Naive B cell (primary cell): ENCODE measurements at places on chromosomes 13 and 19.

GRCh38 chr13:109707044-109707741, 79.2 kb downstream of the IRS2 start:
- peaks cover 27% of the 10 kb centered on the region for H3K27me3 ChIP-seq
- H3K36me3 ChIP-seq: peaks cover 8% of the 10 kb centered on the region
- peaks cover 31% of the 10 kb centered on the region for H3K4me1 ChIP-seq
- peak; percentile 46 for DNase-seq
- no peak overlapping the region for H3K4me3 ChIP-seq

- H3K27ac ChIP-seq: no peak overlapping the region
- H3K4me3 ChIP-seq: no peak overlapping the region
- H3K27me3 ChIP-seq: no peaks in the 10 kb centered on the region
- H3K4me1 ChIP-seq: no peaks in the 10 kb centered on the region
- no peak for DNase-seq
Measured at GRCh38 chr13:93522501-93522900, 295.9 kb downstream of the GPC6 start.

DNA sequence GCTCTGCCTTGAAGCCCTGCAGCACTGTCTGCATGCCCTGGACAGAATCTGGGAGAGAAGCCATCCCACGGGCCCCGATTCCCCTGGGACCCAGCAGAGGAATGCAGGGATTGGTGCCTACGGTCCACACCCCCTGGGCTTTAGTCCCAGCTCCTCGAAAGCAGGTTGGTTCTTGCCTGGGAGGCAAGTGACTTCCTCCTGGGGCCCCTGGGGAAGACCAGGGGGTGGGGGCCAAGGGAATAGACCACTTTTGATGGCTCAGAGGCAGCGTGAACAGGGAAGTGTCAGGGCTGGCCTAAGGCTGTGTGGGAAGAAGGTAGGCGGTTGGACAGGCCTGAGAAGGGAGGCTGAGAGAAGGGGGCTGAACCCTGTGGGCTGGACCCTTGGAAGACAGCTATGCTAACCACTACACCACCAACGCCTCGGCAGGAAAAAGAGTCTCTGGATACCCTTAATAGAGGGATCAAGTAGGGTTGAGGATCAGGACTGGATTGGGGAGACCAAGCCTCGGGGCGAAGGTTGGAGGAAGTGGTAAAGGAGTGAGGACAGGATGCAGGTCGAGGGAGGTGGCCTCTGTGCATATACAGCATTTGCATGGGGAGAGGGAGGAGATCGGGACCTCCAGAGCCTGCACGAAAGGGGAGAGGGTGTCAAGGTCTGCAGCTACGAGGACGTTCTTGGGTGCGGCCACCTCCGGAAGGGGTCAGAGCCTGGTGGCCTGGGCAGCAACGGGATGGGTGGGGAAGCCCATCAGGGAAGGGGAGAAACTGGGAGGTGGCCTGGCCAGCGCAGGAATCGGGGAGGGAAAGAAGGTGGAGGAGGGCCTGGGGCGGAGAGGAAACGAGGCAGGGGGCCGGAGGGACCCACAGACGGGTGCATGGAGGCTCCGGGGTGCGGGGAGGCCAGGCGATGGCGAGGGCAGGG, 709 bp downstream of the DPP9 start:
- H3K4me3 ChIP-seq: peak overlapping the region; percentile 90
- peak overlapping the region; percentile 96 for H3K27ac ChIP-seq
- DNase-seq: no peak
- peaks cover 11% of the 10 kb centered on the region for H3K27me3 ChIP-seq
- peaks cover 48% of the 10 kb centered on the region for H3K4me1 ChIP-seq

DNA sequence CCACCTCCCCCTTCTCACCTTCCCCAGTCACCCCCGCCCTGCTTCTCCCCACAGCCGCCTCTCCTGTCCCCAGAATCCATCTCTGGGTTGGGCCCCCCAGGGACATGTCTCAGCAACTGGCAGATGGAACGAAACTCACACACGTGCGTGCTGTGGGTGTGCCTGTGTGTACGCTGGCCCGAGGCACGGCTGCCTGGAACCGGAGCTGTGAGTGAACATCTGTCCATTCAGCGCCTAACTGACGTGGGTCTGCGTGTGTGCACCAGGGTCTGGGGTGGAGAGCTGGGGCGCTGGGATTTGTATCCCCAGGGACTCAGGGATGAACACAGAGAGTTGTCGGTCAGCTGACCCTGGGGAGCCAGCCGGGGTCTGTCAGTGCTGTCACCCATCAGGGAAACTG, 752 bp upstream of the HAS1 start:
- H3K27me3 ChIP-seq: peaks cover 83% of the 10 kb centered on the region
- H3K4me1 ChIP-seq: peaks cover 5% of the 10 kb centered on the region
- no peak overlapping the region for H3K27ac ChIP-seq
- H3K4me3 ChIP-seq: no peak overlapping the region

DNA sequence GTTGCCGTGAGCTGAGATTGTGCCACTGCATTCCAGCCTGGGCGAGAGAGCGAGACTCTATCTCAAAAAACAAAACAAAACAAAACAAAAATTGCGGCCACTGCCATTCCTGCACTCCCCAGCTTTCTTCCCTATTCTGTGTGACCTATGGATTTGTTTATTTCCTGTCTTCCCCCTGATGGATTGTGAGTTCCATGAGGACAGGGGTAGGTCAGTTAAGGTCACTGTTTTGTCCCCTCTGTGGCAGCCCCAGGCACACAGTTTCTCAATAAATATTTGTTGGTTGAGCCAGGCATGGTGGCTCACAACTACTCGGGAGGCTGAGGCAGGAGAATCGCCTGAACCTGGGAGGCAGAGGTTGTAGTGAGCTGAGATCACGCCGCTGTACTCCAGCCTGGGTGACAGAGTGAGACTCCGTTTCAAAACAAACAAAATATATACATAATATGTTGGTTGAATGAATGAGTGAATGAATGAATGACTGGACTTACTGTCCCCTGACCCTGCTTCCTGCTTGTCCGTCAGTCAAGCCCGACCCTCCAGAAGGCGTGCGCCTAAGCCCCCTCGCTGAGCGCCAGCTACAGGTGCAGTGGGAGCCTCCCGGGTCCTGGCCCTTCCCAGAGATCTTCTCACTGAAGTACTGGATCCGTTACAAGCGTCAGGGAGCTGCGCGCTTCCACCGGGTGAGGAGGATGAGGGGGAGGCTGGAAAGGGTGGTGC, 5.0 kb downstream of the EBI3 start:
- no peak overlapping the region for H3K4me3 ChIP-seq
- H3K27ac ChIP-seq: no peak overlapping the region
- H3K36me3 ChIP-seq: no peaks in the 10 kb centered on the region
- DNase-seq: no peak

- peaks cover 11% of the 10 kb centered on the region for H3K4me1 ChIP-seq
- peaks cover 10% of the 10 kb centered on the region for H3K27me3 ChIP-seq
- H3K27ac ChIP-seq: no peak overlapping the region
- no peaks in the 10 kb centered on the region for H3K36me3 ChIP-seq
- H3K4me3 ChIP-seq: no peak overlapping the region
Measured at GRCh38 chr13:29483211-29483610, 112.3 kb downstream of the SLC7A1 start.

- peak; percentile 19 for DNase-seq
- H3K27ac ChIP-seq: peak overlapping the region; percentile 32
- peaks cover 17% of the 10 kb centered on the region for H3K4me1 ChIP-seq
- no peaks in the 10 kb centered on the region for H3K36me3 ChIP-seq
- H3K4me3 ChIP-seq: no peak overlapping the region
Measured at GRCh38 chr13:110555601-110556223, 5.8 kb downstream of the RAB20 start.

GRCh38 chr13:111046590-111047141, 68.4 kb upstream of the ARHGEF7 start:
- H3K27me3 ChIP-seq: peaks cover 4% of the 10 kb centered on the region
- no peaks in the 10 kb centered on the region for H3K36me3 ChIP-seq
- peak; percentile 7 for DNase-seq
- H3K4me3 ChIP-seq: no peak overlapping the region

- no peak overlapping the region for H3K27ac ChIP-seq
- no peak overlapping the region for H3K4me3 ChIP-seq
- no peaks in the 10 kb centered on the region for H3K27me3 ChIP-seq
- H3K36me3 ChIP-seq: no peaks in the 10 kb centered on the region
Measured at GRCh38 chr19:40744554-40745401, 5.5 kb downstream of the ACTMAP start.

GRCh38 chr13:51697181-51697580, 106.8 kb downstream of the DHRS12 start:
- H3K4me1 ChIP-seq: peaks cover 8% of the 10 kb centered on the region
- peaks cover 7% of the 10 kb centered on the region for H3K36me3 ChIP-seq
- no peaks in the 10 kb centered on the region for H3K27me3 ChIP-seq
- H3K27ac ChIP-seq: no peak overlapping the region

DNA sequence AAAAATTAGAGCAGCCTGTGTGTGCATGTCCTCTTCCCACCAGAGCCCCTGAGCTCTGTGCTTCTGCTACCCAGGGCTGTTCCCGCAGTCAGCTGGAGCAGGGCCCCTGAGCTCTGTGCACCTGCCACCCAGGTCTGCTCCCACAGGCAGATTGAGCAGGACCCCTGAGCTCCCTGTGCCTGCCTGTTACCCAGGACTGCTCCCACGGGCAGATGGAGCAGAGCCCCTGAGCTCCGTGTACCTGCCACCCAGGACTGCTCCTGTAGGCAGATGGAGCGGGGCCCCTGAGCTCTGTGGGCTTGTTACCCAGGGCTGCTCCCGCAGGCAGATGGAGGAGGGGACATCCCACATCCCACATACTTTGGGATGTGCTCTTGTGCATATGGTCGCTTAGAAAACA, 186.8 kb upstream of the SOX1 start:
- no peaks in the 10 kb centered on the region for H3K4me1 ChIP-seq
- no peaks in the 10 kb centered on the region for H3K36me3 ChIP-seq
- peaks cover 3% of the 10 kb centered on the region for H3K27me3 ChIP-seq
- DNase-seq: no peak

- no peaks in the 10 kb centered on the region for H3K36me3 ChIP-seq
- peaks cover 19% of the 10 kb centered on the region for H3K4me1 ChIP-seq
- no peak overlapping the region for H3K27ac ChIP-seq
- no peak for DNase-seq
- H3K4me3 ChIP-seq: no peak overlapping the region
Measured at GRCh38 chr19:42292042-42292960, 9.6 kb upstream of the PRR19 start.

GRCh38 chr19:5645409-5645808, 22.5 kb downstream of the SAFB start:
- peaks cover 26% of the 10 kb centered on the region for H3K4me1 ChIP-seq
- no peaks in the 10 kb centered on the region for H3K27me3 ChIP-seq
- peaks cover 61% of the 10 kb centered on the region for H3K36me3 ChIP-seq
- DNase-seq: no peak

DNA sequence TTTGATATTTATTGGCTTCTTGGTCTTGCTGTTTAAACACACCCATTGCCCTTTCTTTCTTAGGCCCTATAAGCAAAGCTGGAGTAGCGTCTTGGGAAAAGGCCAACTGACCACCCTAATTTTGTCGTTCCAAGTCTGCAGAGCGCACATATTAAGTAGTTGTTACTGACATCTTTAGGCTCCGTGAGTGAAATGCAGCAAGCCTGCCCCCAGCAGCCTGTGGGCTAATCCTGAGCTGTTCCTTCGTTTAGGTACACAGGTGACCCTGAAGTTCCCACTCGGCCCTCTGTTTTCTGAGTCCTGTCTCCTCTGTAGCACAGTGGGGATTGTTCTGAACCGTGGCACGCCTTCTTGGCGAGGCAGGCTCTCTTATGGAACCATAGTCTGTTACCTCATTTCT, 170.5 kb downstream of the STK24 start:
- H3K27ac ChIP-seq: no peak overlapping the region
- no peak overlapping the region for H3K4me3 ChIP-seq
- H3K27me3 ChIP-seq: peaks cover 4% of the 10 kb centered on the region
- H3K4me1 ChIP-seq: no peaks in the 10 kb centered on the region

- no peaks in the 10 kb centered on the region for H3K36me3 ChIP-seq
- H3K4me1 ChIP-seq: no peaks in the 10 kb centered on the region
- no peak for DNase-seq
- H3K4me3 ChIP-seq: no peak overlapping the region
Measured at GRCh38 chr19:45484273-45484945, 12.4 kb downstream of the RTN2 start.
